ENCODE measurements at places on chromosomes 7 and 10. TPM values are rescaled to one million over a fixed set of nuclear protein-coding genes. Genes with fewer than 3 reads are reported as not detected.

GRCh38 chr7:128135515-128136214, 104.4 kb upstream of the LRRC4 start:
- DNase-seq: peak; percentile 76

GRCh38 chr10:68096913-68097516, 12.3 kb upstream of the MYPN start:
- DNase-seq: no peak

DNA sequence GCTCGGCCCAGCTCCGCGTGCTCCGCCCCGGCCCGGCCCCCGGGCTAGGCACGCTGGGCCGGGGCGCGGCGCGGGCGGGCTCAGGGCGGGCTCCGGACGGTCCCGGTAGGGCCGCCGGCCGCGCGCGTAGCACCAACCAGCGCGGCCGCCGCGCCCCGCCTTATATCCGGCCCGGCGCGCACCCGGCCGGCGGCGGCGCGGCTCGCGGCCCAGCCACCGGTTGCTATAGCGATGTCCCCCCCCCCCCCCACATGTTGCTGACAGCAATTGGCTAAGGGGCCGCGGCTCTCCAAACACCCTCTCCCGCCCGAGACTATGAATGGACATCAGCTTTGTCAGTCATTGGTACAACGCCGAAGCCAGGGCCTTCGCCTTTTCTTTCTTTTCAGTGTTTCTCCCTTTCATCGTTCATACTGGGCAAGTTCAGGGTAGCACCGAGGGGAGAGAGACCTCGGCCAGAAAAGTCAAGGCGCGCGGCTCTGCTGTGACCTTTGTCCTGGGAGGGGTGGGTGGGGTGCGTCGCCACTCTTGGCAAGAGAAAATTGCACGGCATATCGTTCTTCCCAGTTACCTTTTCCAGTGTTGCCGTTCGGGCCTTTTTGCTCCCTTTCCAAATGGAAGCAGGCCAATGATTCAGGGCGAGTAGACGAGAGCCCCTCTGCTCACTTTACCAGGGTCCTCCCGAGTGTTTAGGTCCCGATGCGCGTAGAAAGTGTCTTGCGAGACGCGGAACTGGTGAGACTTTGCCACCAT, 354.2 kb downstream of the DNAJB6 start:
- DNase-seq: no peak

DNA sequence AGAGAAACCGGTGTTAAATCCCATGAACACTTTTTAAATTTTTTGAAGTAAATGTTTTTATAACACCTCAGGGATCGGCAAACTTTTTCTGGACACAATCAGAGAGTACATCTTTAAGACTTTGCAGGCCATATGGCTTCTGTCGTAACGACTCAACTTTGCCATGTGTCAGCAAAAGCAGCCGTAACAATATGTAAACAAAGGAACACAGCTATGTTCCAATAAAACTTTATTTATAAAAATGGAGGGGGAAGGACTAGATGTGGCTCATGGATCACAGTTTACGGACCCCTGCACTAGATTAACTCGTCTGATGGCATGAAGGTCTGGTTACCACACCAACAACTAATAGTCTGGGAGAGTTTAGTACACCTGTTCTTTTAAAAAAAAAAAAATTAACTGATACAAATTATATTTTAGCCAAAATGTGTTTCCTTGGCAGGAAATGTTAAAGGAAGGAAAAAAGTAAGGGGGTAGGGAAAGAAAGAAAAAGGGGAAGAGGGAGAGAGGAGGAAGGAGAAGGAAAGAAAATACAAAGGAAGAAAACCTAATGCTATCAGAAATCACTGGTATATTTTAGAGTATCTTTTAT, 50.2 kb downstream of the ABI1 start:
- no peak for DNase-seq

- DNase-seq: no peak
Measured at GRCh38 chr10:88234297-88234696, 348.8 kb downstream of the RNLS start.

GRCh38 chr7:4154882-4155535, 527.1 kb upstream of the FOXK1 start:
- DNase-seq: no peak

- DNase-seq: peak; percentile 14
Measured at GRCh38 chr10:97898429-97898828, 48.8 kb downstream of the GOLGA7B start.

The CTAGE8 gene
- total RNA-seq: 4.2 TPM

DNA sequence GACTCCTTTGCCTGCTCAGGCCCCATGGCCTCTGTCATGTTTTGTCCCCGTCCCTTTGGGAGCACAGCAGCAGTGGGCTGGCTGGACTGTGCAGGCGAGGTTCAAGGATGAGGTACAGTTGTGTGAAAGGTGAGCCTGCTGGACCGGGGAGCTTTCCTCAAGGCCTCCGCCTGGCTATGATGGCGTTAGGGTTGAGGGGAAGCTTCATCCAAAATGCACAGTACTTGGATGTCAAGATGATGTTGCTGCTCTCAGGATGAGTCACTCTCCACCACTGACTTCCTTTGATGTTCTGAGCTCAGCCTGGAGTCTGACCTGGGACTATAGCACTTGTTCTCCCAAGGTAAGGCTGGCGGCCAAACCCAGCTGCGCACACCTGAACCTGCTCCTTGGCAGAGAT, 152.7 kb upstream of the SHH start:
- no peak for DNase-seq

The SLC26A4 gene
- 1.0 TPM for total RNA-seq

DNA sequence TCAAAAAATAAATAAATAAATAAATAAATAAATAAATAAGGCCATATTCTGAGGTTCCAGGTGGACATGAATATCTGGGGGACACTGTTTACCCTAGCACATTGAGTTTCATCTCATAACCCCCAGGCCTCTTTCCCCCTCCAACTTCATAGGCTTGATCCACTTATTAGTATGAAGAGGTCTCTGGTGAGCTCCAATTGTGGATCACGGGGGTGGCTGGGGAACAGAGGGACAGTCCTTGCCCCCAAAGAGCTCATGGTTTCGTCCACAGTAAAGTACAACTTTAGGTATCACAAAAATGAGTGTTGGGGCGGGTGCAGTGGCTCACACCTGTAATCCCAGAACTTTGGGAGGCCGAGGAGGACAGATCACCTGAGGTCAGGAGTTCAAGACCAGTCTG, 93.4 kb upstream of the TNRC18 start:
- DNase-seq: no peak
